ENCODE measurements at places on chromosomes 1 and 21.

DNA sequence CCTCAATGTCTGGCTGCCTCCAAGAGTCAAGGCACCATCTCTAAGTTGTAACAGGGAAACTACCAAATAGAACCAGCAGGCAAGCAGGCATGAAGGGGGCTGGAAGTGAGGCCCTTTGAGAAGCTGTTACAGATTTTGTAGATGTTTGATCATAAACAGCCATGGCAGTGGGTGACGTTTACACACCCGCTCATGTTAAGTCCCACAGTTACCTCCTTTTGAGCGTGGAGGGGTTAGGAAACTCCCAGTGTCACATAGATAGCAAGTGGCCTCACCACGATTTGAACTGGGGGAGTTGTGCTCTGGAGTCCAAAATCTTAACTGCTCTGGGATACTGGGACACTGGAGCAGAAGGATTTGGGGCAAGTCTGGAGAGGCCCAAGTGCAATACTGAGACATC is 192.4 kb downstream of the HIVEP3 start:
- DNase-seq: no peak

GRCh38 chr1:116751146-116751545 is 3.1 kb upstream of the CD2 start:
- DNase-seq: no peak

DNA sequence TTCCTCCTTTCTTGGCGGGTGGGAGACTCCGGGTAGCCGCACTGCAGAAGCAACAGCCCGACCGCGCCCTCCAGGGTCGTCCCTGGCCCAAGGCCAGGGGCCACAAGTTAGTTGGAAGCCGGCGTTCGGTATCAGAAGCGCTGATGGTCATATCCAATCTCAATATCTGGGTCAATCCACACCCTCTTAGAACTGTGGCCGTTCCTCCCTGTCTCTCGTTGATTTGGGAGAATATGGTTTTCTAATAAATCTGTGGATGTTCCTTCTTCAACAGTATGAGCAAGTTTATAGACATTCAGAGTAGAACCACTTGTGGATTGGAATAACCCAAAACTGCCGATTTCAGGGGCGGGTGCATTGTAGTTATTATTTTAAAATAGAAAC is 2.5 kb downstream of the OLIG2 start:
- no peak for DNase-seq

- DNase-seq: no peak
Observed at GRCh38 chr1:94069919-94070285, 51.0 kb downstream of the ABCA4 start.

DNA sequence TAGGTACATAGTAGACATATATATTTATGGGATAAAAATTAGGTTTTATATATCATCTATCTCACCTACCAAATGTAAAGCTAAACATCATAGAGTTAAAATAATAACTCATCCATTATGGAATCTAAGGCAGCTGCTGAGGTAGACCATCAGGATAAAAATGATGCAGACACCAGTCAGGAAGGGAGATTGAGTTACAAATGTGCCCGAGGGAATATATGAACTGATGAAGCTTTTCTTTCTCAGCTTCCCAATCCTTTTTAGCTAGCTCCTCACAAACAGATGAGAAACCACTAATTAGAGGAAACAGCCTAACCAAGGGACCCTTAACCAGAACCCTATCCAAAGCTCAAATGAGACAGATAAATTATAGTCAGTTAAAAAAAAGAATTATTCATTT is 20.9 kb downstream of the TTLL7 start:
- DNase-seq: no peak

GRCh38 chr1:117783606-117784396 is 145.6 kb downstream of the GDAP2 start:
- no peak for DNase-seq
